ENCODE measurements at places on chromosomes 13 and 19.

DNA sequence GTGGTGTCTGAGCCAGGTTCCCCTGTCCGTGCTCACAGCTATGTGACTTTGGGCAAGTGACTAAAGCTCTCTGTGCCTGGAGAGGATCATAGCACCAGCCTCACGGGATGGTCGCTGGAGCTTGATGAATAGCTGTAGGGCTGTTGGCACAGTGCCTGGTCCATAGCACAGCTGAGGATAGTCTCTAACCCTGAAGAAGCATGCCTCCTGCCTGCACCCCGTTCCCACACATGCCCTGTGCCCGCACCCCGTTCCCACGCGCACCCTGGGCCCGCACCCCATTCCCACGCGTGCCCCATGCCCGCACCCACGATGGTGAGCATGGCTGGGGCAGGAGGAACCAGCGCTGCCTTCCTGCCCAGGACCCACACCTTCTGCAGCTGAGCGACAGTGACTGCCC, 63.7 kb upstream of the F7 start:
- no peak for DNase-seq

DNA sequence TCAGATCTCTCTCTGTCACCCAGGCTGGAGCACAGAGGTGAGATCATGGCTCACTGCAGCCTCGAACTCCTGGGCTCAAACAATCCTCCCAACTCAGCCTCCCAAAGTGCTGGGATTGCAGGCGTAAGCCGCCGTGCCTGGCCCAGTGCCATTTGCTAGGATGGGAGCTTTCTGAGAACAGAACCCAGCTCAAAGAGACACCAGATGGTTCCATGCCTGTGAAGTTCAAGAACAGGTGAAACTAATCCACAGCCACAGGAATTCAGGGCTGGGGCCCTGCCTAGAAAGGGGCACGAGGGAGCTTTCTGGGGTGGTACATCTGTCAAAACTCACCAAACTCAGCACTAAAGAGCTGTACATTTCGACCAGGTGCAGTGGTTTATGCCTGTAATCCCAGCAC, 4.2 kb downstream of the SLC7A9 start:
- DNase-seq = no peak

DNA sequence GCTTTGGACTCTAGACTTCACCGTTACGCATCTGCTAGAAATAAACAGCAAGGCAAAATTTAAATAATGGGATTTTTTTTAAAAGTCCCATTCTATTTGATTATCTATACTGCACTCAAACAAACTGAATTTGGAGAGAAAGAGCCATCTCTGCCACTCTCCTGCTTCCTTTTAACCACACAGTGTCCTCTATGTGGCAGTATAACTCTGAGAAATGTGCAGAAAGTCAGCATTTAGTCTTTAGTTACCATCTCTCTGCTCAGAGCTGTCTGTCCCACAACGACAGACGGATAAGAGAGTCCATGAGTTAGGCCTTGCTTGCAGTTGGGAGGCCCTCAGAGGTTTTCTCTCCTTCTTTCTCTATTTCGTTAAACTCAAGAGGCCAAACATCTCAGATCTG, 21.2 kb downstream of the CCNA1 start:
- no peak for DNase-seq

GRCh38 chr13:94093652-94094315, 385.7 kb downstream of the DCT start:
- DNase-seq = no peak

GRCh38 chr19:41589371-41589770, 13.4 kb downstream of the CEACAM21 start:
- DNase-seq = no peak

DNA sequence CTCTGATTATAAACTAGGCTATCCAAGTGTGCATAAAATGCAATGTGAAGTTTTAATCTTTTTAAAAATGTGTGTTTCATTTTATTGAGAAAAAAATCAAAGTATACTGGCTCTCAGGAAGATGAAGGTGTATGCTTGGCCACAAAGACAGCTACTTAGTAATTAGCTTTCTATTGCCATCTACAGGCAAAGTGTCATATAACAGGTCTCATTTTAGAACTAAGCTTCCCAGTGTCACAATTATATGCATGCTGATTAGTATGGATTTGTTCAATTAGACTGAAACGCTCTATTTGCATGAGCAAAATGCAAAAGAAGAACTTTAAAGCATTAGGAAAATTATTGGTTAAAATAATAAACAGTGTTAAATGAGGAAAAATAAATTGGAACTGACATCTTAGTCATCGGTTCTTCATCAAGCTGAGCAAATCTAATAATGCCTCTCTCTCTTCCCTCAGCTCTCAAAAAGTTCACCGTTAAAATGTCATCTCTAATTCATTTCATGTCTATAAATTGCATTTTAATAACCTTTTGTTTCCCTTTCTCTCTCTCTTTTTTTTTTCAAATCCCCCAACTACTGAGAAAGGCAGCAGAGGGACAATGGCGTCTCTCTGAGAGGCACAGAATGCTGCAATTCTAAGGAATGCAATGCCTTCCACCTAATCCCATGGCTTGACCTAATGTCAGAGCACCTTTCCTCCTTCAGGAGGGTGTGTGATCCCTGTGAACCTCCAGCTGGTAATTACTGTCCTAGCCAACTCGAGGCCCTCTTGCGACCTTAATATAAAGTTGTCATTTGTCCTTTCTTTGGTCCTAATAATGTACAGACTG, 313.1 kb upstream of the MAB21L1 start:
- DNase-seq = no peak

DNA sequence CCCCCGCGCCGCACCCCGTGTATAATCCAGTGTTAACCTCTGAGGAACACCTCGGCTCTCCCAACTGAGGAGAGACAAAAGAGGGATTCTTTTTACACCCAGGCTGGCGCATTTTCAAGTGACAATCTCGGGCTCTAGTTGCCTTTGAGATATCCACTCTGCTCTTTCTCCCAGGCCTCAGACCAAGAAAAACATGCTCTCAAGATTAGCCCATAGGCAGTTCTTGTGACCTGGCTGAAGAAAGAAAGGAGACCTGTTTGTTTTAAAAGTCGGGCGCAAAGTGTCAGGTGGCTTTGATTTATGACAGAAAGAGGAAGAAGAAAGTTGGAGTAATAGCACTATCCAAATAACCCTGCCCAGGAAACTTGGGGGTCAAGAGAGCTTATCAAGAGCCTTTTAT, 27.3 kb downstream of the SHISA2 start:
- no peak for DNase-seq

GRCh38 chr19:54133312-54133956, 4.1 kb upstream of the CNOT3 start:
- DNase-seq = no peak

GRCh38 chr19:9323557-9323918, 441 bp upstream of the ZNF559 start:
- DNase-seq = peak; percentile 61

GRCh38 chr13:113937527-113938180, 36.2 kb downstream of the C13orf46 start:
- DNase-seq = no peak

DNA sequence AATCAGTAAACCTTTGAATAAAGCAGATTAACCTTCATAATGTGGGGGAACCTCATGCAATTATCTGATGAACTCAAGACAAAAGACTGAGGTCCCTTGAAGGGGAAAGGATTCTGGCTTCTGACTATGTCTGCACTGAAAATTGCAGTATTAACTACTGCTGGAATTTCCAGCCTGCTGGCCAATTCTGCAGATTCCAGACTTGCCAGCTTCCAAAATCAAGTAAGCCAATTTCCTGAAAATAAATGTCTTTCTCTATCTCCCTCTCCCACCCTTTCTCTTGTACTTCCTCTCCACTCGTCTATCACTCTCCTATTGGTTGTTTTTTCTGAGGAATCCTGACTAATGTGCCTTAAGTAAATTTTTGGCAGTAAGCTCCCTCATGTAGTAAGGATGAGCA, 1479.9 kb upstream of the PRR20A start:
- DNase-seq = no peak

DNA sequence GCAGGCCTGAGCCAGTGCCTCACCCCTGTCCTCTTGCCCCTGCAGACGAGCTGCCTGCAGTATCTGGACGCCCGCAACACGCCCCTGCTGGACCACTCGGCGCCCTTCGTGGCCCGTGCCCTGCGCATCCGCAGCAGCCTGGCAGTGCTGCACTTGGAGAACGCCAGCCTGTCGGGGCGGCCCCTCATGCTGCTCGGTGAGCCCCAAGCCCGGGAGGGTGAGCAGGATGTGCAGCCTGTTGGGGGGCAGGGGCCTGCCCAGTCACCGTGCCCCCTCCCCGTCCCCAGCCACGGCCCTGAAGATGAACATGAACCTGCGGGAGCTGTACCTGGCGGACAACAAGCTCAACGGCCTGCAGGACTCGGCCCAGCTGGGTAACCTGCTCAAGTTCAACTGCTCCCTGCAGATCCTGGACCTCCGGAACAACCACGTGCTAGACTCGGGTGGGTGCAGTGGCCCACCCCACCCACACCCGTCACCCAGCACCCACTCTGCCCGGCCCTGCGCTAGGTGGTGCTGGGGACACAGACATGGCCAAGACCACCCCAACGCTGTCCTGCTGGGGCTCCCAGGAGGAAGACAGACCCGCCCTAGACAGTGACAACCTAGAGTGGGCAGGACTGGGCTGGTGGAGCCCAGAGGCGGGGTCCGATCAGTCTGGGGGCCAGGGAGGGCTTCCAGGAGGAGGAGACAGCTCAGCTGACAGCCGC, 18.6 kb downstream of the NKPD1 start:
- DNase-seq = no peak

DNA sequence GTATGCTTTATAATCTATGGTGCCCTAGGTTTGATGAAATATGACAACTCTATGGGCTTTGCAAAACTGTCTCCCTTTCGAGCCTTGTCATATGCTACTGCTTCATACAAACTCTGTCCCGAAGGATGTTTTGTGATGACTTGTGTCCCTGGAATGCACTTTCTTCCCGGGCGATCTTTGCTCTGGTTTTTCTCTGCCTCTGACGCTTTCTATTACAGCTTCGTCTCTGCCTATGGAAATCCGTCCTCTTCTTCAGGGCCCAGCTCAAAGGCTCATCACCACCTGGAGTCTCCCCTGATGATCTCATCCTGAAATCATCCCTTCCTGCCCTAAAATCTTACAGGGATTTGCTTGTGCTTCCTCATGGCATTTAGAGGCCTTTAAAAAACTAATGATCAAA, 191.5 kb upstream of the KL start:
- no peak for DNase-seq

GRCh38 chr13:55990631-55991030, 1150.1 kb upstream of the PRR20A start:
- no peak for DNase-seq

DNA sequence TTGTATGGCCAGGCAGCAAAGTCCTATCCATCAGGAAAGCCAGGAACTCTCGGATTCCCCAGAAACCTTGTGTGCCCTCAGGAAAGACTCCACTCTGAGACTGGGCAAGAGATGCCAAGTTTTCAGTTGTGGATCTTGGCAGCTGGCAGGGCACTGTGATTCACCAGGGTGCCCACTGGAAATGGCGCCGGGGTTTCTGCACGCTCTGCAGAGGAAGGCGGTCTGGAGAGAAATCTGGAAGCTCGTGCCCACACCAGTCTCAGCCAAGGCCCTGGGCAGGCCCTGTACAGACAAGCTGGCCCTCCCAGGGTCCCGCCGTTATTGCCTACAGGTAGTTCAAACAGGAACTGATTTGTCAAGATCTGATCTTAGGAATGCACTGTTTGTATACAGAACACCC, 4.9 kb downstream of the NAPA start:
- DNase-seq = no peak

GRCh38 chr19:47414469-47414868, 4.9 kb downstream of the MEIS3 start:
- no peak for DNase-seq

DNA sequence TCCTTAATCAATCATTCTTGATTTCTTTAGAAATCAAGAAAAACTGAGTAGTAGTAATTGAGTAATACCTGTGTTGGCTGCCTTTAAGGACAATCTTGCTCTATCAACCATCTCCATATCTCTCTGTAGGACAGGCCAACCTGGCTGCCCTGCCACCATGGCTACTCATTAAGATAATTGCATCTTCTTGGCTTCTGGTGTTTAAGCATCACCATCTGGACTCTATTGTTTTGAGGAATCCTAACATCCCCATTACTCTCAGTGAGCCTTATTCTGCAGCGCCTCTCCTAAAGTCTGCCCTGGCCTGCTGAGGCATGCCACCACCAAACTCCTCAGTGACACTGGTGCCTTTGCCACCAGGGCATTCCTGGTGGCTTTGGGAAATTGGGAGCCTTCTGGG, 442.6 kb upstream of the ZNF507 start:
- no peak for DNase-seq

DNA sequence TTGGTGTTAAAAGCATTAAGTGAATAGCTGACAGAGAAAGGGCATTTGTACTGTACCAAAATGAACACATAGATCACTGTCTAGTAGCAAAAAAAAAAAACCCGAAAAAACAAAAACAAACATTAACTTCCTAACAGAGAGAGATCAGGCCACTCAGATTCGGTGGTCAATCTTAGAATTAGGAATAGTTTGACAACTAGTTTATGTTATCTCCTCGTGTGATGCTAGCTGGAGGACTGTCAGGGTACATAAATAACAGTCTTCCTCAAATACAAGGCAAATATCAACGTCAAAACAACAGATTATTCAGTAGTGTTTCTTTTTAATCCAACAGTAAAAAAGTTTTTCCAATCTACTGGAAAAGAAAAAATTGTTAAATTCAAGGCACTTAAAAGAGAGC, 1.7 kb downstream of the ZMYM5 start:
- DNase-seq = no peak

GRCh38 chr13:49607761-49608160, 20.5 kb upstream of the ARL11 start:
- DNase-seq = no peak

DNA sequence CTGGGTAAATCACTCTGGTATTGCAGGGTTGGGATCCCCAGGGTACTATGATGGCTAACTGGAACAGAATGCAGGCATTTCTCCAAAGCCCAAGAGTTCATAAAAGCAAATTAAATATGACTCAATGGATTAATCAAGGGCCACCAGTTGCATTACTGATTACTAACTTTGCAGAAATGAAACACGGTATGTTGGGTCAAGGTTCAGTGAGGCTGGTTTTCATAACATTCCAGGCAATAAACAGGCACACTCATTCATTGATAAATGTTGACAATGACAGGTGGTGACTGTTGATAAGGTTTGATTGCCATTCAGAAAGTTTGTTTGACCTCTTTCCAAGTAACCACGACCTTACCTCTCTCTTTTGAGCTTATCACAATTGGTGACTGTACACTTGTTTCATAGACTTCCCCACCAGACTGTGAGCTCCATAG, 506 bp upstream of the AP1M1 start:
- no peak for DNase-seq

- no peak for DNase-seq
Observed at GRCh38 chr13:28468023-28468915, 26.7 kb downstream of the FLT1 start.

DNA sequence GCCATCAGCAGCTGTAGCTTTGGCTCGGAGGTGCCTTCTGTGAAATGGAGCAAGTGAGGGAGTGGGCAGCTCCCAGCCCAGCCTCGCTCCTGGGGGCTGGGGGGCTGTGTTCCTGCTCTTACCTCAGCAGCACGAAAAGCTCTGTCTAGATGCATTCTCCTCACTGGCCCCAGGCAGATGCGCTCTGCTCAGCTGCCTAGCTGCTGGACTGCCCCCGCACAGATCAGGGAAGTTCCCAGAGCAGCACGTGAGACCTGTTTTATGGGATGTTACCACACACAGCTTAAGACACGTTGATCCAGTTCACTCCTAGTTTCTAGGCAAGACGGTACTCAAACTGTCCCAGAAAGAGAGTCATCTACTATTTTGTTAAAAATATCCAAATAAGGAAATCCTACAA, 13.6 kb downstream of the LCP1 start:
- DNase-seq = no peak

GRCh38 chr13:74866101-74866500, 615.9 kb downstream of the TBC1D4 start:
- no peak for DNase-seq

All from activated CD4-positive, alpha-beta T cell treated with anti-CD3 and anti-CD28 coated beads, Interleukin-2, amount 10 ng/mL, durations not matched to agents 7 days and 5 days (primary cell).